ENCODE measurements at places on chromosomes 3 and 15.

GRCh38 chr15:61685534-61685933, 374.7 kb downstream of the VPS13C start:
- DNase-seq, result no peak

GRCh38 chr3:177483182-177483967, 286.1 kb upstream of the TBL1XR1 start:
- peak; percentile 30 for DNase-seq

GRCh38 chr15:51079226-51079625, 15.5 kb downstream of the TNFAIP8L3 start:
- DNase-seq, result no peak

DNA sequence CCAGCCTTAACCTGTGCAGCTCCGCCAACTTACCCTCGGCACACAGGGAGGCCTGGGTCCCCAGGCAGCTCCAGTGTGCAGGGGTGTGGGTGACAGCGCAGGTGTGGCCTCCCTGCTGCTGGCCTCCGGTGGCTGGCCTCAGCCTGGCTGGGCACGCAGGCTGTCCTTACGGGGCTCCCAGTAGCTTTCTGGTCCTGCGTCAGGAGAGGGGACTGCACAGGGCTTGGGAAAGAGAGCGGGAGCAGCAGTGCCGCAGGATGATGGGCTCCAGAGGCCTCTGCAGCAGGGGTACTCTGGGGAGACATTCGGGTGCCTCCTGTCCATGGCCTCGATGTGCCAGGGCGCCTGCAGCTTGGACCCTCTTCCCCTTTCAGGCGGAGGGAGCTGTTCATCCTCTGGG, 9.4 kb downstream of the APBA2 start:
- DNase-seq, result no peak

GRCh38 chr15:81653259-81653658, 279.2 kb upstream of the TMC3 start:
- DNase-seq, result no peak

- DNase-seq, result no peak
Measured at GRCh38 chr3:117700573-117701360, 991.2 kb downstream of the TUSC7 start.

GRCh38 chr3:129101370-129102138, 20.1 kb downstream of the RAB43 start:
- DNase-seq, result no peak

- no peak for DNase-seq
Measured at GRCh38 chr3:79249701-79250100, 518.1 kb downstream of the ROBO1 start.

GRCh38 chr3:135621184-135621920, 344.2 kb upstream of the PPP2R3A start:
- no peak for DNase-seq

- DNase-seq, result no peak
Measured at GRCh38 chr15:52790941-52791751, 1.0 kb upstream of the ONECUT1 start.

GRCh38 chr3:189778340-189778950, 147.3 kb downstream of the TP63 start:
- no peak for DNase-seq

- no peak for DNase-seq
Measured at GRCh38 chr3:44021651-44022594, 219.8 kb upstream of the TOPAZ1 start.

DNA sequence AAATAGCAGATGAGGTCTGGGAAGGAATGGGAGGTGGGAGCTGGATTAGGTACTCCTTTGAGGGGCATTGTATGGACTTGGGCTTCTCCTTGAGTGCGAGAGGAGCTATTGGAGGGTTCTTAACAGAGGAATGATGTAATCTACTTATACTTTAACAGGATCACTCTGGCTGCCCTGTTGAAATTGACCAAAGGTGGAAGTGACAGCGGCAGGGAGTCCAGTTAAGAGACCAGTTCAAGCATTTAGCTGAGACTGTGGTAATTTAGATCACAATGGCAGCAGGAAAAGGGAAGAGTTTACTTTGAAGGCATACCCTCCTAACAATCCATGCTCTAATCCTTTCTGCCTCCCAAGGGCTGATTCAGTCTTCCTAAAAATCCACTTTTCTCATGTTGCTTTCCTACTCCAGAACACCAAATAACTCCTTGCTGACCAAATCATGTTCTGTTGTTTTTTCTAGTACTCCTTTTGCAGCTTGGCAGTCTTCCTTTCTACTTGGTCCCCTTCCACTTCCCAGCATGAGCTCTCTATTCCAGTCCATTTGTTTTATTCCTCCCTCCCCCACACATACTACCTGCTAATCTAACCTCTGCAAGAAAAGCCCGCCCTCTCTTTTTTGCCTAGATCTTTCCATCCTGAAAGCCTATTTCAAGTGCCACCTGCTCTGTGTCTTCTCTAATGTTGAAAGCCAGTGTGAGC, 139.4 kb downstream of the NECTIN3 start:
- DNase-seq, result no peak

DNA sequence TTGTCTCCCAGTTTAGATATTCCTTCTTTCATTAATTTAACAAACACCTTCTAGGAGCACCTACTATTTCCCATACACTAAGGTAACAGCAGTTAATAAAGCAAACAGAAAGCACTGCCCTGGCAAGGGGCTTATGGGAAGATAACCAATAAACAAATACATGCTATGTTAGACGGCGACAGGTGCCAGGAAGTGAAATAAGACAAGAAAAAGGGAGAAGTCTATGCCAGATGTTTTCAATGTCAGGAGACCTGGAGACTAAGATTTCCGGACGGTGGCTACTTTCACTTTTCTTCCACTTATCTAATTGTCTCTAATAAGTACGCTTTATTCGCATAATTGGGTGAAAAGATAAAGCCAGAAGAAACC, 32.5 kb upstream of the ZNF445 start:
- peak; percentile 42 for DNase-seq
